ENCODE measurements at places on chromosomes 11 and 22.

DNA sequence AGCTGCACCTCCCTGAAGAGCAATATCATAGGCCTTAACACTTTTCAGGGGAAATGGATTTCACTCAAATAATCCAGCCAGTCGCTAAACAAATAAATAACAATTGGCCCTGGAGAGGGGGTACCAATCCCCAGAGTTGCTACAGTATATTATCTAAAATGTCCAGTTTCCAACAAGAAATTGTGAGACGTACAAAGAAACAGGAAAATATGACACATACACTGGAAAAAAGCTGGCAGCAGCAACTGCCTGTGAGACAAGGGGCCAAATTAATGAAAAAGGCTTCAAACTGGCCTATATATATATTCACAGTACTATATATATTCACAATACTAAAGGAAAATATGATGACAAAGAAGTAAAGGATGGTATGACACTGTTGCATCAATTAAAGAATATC, 4.0 kb downstream of the NF2 start:
- DNase-seq: no peak

DNA sequence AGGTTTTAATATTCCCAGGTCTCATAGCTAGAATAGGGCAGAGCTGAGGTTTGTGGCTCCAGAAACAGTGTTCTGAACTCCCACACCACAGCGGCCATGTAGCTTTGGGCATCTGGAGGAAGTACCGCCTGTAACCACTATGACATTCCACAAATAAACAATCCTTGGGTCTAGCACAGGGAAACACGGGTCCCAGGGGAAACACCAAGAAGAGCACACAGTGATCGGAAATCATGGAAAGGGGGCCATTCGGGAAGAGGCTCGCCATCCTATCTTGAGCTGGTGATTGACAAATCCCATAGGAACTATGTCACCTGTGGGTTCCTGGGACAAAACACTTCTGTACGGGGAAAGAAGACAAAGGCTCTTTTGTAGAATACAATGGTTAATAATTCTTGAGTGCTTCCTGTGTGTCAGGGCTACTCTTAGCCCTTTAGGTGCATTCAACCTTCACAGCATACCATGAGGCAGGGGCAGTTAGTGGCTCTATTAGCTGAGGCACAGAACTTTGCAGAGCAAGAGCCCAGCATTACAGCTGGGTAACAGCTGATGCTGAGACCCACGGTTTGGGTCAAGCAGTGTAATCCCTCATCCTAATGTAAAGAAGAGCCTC, 514.2 kb downstream of the NTM start:
- no peak for DNase-seq

- DNase-seq: no peak
Observed at GRCh38 chr22:34913826-34914225, 152.1 kb upstream of the ISX start.

DNA sequence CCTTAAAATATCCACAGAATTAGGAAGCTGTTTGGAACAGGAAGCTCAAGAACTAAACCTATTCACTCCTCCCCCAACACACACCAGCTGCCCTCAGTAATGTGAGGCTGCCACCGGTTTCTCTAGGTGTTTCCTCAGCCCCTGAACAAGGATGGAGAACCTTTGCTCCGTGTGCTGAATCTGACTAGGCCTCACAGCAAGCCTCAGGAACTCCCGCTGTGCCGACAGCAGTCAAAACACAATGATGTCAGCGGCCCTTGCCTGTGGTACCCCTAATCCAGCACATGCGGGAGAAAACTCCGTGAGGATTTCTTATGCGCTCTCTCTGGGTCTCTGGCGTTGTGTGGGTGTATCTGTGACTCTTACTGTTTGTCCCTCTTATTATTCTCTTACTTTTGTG, 153.3 kb downstream of the EFCAB6 start:
- DNase-seq: no peak

- DNase-seq: no peak
Observed at GRCh38 chr22:49403102-49403501, 424.6 kb downstream of the BRD1 start.

GRCh38 chr11:70117567-70118145, 39.5 kb downstream of the ANO1 start:
- no peak for DNase-seq

DNA sequence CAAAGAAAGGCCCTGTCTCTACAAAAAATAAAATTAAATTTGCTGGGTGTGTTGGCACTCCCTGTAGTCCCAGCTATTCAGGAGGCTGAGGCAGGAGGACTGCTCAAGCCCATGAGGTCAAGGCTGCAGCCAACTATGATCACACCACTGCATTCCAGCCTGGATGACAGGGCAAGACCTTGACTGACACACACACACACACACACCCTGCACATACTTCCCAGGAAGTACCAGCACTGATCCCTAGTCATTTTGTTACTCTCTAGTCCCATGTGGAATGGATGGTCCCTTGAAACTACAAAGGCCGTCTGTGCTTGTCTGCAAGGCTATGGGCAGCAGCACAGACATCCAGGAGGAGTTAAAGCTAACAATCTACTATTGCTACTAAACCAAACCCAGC, 59.7 kb upstream of the CYP2D6 start:
- DNase-seq: no peak

DNA sequence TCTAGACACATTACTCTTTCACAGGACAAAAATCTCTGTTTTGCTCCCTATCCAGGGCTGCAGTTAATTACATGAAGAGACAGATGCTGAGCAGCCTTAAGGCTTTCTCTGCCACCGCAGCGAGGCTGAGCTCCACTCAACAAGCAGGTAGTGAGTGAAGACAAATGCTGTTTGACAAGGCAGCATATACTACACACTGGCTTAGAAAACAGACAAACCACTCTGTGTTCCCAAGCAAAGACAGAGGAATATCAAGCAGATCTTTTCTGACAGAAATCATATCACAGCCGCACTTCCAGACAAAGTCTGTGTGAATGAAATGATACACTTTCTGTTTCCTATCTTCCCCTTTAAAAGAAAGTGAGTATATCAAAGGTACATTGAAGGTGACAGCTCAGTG, 368.1 kb downstream of the DCDC1 start:
- DNase-seq: no peak

GRCh38 chr22:37499027-37499707, 13.0 kb upstream of the MFNG start:
- DNase-seq: no peak

DNA sequence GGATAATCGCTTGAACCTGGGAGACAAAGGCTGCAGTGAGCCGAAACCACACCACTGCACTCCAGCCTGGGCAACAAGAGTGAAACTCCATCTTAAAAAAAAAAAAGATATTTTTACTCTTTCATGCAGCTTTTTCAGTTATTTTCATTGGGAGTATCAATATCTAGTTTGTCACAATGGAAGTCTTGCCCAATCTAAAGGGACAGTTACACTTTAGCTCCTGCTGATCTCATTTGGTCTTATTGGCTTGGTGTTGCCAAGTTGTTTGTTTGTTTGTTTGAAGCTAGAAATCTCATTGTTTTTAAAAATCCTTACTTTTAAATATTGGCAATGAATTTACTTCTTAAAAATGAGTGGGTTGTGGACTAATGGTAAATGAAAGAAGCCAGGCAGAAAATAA, 24.7 kb downstream of the CEP295 start:
- no peak for DNase-seq

GRCh38 chr11:111347002-111347722, 31.9 kb downstream of the POU2AF1 start:
- no peak for DNase-seq

- no peak for DNase-seq
Observed at GRCh38 chr11:79358258-79358657, 82.6 kb downstream of the TENM4 start.

DNA sequence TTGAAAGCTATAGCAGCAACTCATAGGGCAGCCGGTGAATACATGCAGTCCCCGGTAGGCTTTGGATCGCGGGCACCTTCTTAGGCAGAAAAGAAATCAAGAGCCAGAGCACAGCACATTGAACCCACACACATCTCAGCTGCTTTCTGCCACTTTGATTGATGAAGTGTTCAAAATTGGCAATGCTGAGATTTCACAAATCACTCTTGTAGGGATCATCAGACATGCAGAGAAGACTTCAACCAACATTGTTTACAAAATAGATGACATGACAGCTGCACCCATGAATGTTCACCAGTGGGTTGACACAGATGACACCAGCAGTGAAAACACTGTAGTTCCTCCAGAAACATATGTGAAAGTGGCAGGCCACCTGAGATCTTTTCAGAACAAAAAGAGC, 350.2 kb upstream of the ARHGAP42 start:
- DNase-seq: no peak

- DNase-seq: no peak
Observed at GRCh38 chr22:50641696-50642607, 14.0 kb upstream of the ARSA start.

- no peak for DNase-seq
Observed at GRCh38 chr22:36029406-36029755, 757 bp upstream of the RBFOX2 start.
